ENCODE measurements at places on chromosomes 1 and 21.

DNA sequence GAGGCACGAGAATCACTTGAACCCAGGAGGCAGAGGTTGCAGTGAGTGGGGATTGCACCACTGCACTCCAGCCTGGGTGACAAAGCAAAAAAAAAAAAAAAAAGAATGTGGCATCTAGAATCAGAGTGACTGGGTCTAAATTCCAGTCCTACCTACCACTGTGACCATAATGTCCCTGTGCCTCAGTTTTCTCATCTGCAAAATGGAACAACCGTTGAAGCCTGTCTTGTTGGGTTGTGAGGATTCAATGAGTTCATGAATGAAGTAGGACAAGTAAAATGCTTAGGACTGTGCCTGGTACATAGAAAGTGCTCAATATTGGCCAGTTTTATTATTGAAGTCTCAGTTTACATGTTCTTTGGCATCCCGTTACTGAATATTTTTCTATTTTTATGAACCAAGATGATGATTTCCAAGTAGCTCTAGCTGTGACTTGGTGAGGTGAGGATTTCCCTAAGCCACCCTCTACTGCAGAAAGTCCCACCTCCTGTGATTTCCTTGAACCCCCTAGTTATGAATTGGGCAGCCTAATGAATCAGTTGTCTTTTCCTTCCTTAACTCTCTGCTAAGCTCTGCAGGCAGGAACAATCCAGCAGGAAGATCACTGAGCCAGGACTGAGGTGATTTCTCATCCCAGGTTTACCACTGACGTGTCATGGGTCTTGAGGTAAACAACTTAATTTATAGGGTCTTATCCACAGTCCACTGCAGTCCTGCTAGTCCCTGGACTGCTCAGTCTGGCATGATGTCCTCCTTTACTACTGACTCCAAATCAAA is 18.9 kb upstream of the MEAF6 start:
- no peak for DNase-seq

GRCh38 chr1:25958465-25958864 is 39.4 kb downstream of the PAFAH2 start:
- DNase-seq = no peak

DNA sequence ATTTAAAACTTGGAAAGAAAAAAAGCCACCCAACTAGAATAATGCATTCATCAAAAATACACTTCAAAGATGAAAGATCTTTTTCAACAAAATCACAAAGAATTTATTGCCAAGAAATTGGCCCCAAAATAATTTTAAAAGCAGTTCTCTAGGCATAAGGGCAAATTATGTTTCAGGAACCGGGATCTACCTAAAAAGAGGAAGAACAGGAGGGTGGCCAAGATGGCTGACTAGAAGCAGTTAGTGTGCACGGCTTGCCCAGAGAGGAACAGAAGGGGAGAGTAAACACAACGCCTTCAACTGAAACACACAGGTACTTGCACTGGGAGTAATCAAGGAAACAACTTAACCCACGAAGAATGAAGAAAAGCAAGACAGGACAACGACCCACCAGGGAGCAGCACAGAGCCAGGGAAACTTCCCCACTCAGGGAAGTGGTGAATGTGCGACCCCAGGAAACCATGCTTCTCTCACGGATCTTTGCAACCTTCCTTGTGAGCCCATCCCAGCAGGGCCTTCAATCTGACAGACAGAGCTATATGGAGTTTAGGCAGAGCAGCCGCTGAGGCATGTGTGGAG is 46.1 kb downstream of the ACKR1 start:
- DNase-seq = no peak

DNA sequence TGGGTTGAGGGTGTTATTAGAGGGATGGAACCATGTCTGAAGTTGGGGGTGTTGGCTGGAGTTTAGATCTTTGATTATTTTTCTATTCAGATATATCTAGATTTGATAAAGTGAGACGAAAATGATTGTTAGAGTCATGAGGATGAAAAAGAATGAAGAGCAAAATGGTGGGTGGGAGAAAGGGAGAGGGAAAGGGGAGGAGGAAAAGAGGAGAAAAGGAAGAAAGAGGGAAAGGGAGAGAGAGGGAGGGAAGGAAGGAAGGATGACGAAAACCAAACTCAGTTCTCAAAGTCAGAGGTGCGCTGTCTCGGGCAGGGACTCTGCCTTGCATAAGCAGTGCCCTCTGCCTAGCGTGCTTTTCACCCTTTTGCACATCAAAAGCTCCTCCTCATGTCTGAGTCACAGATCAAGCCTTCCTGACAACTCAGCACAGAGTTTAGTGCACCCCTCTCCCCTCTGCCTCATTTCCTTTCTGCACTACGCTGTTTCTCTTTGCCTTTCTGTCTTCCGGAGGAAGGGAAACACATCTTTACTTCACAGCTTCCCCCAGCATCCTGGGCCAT is 225.8 kb upstream of the PROX1 start:
- no peak for DNase-seq

- DNase-seq = no peak
Observed at GRCh38 chr1:110583505-110583904, 22.7 kb downstream of the KCNA2 start.

GRCh38 chr1:229205854-229206253 is 65.1 kb upstream of the RAB4A start:
- no peak for DNase-seq

- DNase-seq = no peak
Observed at GRCh38 chr1:178752891-178753290, 27.8 kb downstream of the RALGPS2 start.

GRCh38 chr1:238738892-238739291 is 647.5 kb upstream of the CHRM3 start:
- DNase-seq = no peak

- DNase-seq = no peak
Observed at GRCh38 chr1:214808845-214809460, 206.0 kb downstream of the CENPF start.

DNA sequence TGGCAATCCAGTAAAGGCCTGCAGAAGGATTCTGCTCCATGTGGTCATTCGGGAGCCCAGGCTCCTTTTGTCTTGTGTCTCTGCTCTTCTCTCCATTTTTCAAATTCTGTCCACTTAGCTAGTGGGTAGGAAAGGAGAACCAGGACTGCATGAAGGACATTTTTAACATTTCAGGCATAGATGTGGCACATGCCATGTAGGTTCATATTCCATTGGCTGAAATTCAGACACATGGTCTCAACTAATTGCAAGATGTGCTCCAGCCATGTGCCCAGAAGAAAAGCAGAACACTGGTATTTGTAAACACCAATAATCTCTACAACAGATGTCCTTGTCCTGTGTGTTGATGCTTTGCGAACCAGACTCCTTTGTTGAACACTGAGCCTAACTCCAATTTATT is 85.2 kb upstream of the WLS start:
- no peak for DNase-seq

DNA sequence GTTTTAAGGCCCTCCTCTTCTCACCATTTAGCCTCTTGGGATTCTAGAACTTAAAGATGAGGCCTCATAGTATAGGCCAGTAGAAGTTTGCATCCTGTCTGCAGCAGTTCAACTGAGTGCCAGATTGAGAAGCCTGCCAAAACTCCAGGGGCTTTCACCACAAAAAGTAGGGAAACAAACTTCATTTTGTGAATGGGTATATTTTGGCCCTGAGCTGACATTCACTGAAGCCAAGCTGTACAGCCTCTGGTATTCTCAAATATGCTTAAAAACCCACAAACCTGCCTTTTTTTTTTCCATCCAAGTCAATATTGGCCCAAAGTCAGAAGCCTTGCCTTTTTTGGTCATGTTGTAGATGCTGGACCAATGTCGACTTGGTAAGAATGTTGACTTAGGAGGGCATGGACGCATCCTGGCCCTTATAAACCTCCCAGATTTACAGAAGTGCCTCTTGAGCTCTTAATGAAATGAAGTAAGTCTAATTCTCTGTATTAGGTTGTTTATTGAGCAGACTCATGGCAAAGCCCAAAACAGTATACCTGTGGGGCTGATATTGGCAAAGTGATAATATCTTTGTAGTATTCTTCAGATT is 337.5 kb downstream of the CHRM3 start:
- no peak for DNase-seq

GRCh38 chr1:42797414-42797813 is 12.6 kb downstream of the TMEM269 start:
- no peak for DNase-seq

GRCh38 chr1:167367705-167368104 is 147.0 kb downstream of the POU2F1 start:
- no peak for DNase-seq

DNA sequence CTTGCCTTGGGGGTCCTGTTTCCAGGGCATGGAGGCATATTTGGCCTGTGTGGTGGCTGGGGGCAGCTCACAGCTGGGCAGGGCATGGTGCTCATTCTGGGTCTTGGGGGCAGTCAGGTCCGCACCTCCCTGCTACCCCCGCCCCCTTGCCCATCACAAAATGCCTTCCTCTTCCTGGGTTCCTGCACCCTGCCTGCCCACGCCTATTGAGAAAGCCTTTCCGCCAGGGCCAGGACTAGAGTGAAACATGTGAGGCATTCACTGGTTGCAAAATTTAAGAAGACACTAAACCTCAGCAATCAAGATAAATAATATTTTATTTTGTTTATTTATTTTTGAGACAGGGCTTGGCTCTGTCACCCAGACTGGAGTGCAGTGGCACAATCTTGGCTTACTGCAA is 19.7 kb downstream of the PTAFR start:
- DNase-seq = no peak

GRCh38 chr1:170168265-170168664 is 22.5 kb downstream of the NTMT2 start:
- no peak for DNase-seq

DNA sequence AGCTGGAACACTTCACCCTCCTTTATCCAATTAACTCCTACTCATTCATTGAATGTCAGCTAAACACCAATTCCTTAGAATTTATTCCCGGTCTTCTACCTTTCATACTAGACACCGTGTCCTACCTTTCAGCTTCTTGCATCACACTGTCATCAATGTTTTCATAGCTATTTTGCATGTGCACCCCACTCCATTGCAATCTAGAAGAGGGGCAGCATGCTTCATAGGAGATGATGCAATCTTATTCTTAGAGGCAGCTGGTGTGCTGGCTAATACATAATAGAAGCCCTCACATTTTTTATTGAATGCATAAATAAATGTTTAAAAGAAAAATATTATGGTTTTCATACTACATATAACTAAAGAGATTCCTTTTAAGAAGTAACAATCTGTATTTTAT is 123.6 kb downstream of the DSCAM start:
- DNase-seq = no peak

DNA sequence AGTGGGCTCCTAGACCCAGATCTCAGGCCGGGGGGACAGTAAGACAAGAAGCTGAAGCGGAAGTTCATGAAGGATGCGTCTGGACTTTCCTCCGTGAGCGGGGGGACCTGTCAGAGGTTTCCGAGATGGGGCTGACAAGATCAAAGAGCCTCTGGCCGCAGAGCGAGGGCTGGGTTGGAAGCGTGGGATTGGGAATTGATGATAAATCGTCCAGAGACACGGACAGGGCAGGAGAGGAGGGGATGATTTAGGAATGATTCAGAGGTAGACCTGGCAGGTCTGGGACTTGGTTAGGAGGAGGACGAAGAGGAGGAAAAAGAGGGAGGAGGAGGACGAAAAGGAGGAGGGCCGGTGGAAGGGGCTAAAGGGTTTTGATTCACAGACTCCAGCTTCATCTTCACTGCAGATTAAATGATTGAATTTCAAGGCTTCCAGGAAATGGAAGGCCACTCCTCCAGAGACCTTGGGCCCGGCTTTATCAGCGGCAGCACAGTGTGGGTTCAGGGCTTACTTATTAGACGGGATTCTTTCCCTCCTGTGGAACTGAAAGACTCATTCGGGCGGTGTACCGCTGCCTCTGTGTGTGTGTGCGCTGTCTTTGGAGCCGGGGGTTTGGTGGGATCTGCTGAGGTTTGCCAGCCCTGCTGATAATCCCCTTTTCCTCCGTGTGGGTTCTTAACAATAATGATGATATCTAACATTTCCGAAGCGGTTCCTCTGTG is 85.7 kb upstream of the SLC45A1 start:
- no peak for DNase-seq

DNA sequence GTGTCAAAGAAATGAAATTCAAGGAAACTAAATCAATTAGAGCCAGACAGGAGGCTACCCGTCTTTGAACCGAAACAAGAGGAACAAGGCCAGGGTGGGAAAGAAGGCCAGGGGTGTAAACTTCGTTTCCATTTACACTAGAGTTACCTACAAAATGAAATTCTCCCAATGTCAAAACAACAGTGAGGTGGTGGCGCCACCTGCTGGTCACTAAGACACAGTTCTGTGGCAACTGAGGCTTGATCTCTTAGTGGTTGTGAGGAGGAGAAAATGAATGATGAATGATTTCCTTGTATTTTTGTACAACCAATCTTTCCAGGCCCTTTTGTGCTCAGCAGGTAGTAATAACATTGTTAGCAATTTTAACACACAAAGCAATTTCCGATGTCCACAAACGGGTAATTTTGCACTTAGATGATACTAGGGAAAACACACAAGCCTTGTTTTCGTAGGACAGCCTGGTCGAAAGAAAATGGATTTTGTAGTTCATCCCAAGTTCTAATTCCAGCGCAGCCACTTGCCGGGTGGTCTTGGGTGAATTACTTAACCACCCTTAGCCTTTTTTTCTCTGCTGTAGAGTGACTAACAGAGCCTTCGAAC is 54.8 kb upstream of the SOD1 start:
- peak; percentile 60 for DNase-seq

- DNase-seq = no peak
Observed at GRCh38 chr1:232737917-232738316, 67.3 kb upstream of the MAP10 start.

DNA sequence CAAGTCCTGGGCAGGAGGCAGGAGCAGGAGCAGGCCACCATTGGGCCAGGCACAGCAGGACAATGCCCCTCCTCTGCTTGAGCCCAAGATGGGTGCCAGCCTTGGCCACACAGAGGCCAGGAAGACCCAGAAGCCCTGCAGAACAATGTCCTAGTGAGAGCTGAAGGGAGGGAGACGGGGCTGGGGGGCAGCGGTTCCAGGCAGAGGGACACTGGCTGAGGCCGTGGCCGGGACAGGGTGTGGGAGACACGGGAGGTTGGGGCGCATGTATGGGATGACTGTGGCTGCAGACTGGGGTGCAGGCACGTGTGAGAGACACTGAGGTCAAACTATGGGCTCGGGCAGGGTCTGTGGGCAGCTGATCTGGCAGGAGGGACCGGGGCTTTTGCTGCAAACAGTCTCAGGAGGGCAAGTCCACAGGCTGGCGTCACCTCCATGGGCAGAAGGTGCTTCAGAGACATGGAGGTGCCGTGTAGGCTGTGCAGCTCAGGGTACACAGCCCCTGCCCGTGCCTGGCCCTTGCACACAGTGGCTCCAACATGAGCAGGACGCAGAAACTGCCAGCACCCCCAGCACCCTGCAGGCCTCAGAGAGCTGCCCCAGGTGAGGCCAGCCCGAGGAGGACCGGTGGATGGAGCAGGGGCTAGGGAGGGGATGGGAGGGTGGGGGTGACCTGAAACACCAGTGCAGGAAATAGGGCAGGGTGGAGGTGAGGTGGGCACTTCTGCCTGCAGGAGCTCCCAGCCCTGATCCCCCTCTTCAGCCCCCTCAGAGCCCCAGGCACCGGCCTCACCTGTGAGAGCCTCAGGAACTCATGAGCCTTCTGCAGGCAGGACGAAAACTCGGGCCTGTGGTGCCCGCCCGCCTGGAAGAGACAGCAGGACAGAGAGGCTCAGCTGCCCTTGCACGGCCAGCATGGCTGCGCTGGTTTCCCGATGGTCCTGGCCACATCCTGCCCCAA is 19.5 kb downstream of the LSS start:
- DNase-seq = no peak

GRCh38 chr1:58899587-58900271 is 115.9 kb upstream of the JUN start:
- DNase-seq = no peak
